ENCODE measurements at places on chromosomes 5 and 9.

DNA sequence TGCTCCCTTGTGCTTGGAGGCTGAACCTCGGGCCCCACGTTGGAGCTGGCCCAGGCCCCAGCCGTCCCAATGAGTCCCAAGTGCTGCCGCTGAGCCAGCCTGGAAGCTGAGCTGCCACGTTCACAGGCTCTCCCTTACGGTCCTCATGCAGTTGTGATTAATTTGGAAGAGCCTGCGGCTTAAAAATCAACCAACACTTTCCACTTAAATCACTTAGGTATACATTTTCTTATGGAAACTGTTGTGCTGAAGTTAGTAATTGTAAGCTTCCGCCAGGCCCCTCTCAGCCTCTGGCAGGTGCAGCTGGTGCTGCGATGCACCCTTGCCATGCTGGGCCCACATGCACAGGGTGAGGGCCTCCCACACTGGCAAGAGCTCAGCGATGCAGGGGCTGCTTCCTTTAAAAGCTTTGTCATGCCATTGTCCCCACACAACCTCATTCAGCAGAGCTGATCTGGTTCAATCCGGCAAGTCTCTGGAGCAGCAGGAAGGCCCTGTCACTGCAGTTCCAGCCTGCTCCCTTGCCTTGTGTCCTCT lies 61.0 kb downstream of the IPPK start:
- no peak for DNase-seq

- no peak for DNase-seq
Observed at GRCh38 chr5:14417792-14418765, 163.5 kb upstream of the OTULINL start.

DNA sequence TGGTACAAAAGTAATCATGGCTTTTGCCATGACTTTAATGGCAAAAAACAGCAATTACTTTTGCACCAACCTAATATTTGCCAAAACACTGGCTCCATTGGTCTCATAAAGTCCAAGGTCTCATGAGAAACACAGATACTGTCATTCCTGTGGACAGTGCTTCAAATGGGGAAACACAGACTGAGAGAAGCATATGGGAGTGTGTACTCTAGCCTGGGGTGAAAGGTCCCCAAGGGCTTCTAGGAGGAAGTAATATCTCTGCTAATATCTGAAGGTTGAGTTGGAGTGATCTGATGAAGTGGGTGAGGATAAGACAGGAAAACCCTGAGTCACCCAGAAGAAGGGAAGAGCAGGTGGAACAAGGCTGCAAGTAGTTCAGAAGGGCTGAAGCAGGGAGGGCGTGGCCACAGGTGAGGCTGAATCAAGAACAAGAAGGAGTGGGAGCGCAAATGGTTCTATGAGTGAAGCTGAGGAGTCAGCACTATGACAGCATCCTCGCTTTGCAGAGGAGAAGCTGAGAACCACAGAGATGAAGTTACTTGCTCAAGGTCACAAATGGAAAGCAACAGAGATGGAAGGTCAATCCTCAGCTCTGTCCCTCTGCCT lies 164.1 kb downstream of the ASTN2 start:
- DNase-seq = no peak

DNA sequence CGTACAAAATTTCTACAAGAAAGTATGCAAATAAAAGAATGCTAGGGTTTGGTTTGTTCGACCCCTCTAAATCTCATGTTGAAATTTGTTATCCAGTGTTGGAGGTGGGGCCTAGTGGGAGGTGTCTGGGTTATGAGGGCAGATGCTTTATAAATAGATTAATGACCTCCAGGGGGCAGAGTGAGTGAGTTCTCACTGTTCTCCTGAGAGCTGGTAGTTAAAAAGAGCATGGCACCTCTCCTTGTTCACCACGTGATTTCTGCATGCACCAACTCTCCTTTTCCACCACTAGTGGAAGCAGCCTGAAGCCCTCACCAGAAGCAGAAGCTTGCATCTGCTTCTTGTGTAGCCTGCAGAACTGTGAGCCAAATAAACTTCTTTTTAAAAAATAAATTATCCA lies 50.4 kb upstream of the FAM170A start:
- DNase-seq = no peak

GRCh38 chr5:38808666-38809343 lies 37.0 kb upstream of the OSMR start:
- DNase-seq = no peak

DNA sequence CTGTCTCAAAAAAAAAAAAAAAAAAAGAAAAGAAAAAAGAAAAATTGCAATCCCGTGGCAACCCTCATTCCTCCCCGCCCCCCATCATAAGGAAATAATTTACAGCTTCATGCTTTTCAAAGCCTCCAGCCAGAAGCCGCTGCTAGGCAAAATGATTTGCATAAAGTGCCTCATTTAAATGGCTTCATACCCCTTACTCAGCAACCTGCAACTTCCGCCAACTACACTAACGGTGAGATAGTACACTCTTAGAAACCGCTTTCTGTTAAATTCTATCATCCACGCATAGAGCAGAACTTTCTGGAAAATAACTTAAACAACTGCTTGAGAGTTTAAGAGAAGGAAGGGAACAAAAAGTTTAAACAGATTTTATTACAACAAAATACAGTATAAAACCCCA lies 17.8 kb downstream of the SERINC5 start:
- DNase-seq = no peak

DNA sequence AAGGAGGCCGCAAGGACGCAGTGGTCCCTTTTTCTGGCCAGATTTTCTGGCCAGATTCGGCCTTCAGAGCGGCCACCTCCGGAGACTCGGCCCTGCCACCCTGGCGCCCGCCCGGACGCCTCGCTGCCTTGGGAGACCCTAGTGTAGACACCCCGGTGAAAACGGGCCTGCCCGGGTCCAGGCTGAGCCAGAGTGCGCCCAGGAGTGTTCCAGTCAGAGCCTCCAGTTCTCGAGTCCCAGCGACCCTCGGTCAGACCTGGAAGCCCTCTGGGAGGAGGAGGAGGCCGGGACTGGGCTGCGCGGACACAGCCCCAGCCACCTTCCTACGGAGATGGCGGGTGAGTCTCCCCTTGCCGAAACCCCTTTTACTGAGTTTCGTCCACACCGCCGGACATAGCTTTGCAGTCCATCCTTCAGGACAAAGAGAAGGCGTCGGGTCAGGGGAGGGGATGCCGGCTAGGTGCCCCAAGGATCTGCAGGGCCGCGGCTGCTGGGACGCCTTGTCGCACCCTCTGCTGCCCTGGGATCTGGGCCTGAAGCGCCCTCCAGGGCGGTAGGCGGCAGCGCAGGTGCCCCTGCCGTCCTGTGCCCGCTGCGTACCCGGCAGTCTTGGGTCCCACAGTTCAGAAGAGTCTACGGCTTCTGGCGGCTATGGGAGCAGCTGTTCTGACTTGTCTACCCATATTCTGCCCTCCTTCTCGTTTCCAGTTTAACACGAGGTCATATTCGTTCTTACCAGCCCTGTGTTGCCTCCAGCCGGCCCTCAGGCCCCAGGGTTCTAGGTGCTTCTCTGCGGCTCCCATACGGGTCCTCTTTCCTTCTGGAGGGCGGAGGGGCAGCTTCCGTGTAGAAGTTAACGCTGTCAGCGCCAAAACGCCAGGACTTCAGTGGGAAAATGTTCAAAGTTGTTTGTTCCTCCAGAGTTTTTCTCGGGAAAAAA lies 1771.7 kb upstream of the CDH9 start:
- DNase-seq = no peak

- no peak for DNase-seq
Observed at GRCh38 chr5:74927336-74927735, 61.1 kb upstream of the FAM169A start.

Data from activated CD8-positive, alpha-beta memory T cell treated with anti-CD3 and anti-CD28 coated beads for 1 hour (primary cell).